DMS79 (cell line): ENCODE measurements at places on chromosomes 6 and 20.

- DNase-seq: no peak
Measured at GRCh38 chr6:48986845-48987244, 476.2 kb downstream of the MMUT start.

GRCh38 chr20:51767867-51768758 lies at the start of gene ATP9A:
ATP9A (minus strand) TSS chr20:51768390; CDS start chr20:51768369, 21 bp downstream.
- DNase-seq: no peak

- DNase-seq: no peak
Measured at GRCh38 chr20:21323640-21324039, 20.5 kb downstream of the XRN2 start.

GRCh38 chr6:117191009-117191408 lies 74.3 kb upstream of the VGLL2 start:
- DNase-seq: no peak

- no peak for DNase-seq
Measured at GRCh38 chr20:272718-273117, 15.2 kb downstream of the DEFB132 start.

GRCh38 chr6:159565181-159565710 lies 127.8 kb downstream of the SOD2 start:
- no peak for DNase-seq

DNA sequence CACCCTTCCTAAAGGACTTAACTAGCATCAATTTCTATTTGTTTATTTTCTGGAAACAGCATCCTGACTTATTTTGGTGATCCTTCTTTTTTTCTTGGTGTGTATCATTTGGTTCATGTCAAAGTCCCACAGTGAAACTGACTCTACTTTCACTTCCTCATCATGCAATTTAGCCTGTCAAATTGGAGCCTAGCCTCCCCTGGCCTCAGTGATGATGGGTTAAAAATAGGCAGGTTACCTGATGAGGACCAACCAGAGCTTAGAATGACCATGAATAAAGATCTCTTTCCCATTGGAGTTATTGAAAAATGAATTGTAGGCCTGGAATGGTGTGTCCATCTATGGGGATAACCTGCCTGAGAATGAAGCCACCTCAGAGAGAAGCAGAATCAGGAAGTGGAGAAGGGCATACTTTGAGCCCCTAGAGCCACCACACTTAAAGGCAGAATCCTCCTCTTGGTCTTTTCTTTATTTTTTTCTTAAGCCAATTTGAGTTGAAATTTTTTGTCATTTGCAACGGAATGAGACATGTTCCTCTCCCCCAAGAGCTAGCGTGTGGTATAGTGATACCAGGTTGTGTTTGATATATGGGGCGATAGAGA lies 105.6 kb downstream of the BTBD3 start:
- no peak for DNase-seq

DNA sequence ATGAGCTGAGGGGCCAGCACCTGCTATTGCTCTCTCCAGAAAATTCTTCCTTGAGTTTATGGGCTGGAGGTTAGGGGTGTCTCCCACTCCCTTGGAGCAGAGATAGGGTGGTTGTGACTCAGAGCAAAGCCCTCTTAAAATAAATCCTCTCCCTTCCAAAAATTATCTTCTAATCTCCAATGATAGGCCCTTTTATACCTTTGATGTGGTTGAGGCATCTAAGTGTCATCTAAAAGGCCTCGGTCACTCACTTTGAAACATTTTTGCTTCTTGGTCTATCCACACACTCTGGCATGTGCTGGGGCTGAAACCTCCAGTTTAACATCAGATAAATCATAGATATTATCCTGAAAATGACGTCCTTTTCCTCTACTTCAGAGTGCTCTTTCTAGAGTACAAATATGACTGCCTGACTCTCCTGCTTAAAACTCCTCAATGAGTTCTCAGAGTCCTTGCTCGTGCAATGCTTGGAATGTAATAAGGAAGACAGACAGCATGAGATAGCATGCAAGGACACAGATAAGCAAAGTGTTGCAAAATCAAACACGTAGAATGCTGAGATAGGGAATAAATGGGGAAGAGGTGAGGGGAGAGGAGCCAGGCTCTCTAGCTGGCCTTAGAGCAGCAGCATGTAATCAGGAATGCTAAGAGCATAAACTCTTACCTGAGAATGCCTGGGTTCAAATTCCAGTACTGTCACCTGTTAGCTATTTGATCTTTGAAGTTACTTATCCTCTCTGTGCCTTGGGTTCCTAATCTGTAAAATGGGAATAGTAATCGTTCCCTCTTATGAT lies 374.1 kb upstream of the CITED2 start:
- DNase-seq: no peak

DNA sequence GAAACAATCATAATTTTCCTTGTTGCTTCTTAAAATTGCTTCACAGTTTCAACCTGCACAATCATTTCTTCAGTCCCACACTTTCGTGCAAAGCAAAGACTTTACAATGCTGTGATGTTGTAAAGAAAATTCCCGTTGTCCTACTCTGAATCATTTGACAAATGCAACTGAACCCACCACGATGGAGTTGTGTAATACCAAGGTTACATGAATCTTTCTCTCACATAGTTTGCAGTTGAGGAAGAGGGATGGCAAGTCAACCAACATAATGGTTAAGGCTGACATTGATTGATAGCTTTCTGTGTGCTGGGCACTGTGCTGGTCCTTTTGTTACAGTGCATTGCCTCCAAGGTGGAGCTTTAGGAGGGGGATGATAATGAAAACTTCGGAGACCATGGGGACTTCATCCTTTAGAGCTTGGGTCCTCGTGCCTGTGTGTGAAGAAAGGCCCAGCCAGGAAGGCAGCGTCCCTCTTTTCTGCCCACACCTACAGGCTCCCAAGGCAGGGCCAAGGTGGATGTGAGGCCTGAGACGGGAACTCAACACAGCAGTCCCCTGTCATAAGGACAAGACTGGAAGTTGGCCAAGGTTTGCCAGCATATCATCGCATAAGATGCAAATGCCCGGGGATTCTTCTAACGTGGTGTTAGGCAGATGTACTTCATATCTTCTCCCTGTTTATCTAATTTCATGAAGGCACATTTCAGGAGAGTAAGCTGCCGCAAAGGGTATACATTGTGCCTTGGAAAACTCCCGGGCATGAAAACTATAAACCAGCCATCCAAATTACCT lies 96.9 kb downstream of the LY86 start:
- no peak for DNase-seq

DNA sequence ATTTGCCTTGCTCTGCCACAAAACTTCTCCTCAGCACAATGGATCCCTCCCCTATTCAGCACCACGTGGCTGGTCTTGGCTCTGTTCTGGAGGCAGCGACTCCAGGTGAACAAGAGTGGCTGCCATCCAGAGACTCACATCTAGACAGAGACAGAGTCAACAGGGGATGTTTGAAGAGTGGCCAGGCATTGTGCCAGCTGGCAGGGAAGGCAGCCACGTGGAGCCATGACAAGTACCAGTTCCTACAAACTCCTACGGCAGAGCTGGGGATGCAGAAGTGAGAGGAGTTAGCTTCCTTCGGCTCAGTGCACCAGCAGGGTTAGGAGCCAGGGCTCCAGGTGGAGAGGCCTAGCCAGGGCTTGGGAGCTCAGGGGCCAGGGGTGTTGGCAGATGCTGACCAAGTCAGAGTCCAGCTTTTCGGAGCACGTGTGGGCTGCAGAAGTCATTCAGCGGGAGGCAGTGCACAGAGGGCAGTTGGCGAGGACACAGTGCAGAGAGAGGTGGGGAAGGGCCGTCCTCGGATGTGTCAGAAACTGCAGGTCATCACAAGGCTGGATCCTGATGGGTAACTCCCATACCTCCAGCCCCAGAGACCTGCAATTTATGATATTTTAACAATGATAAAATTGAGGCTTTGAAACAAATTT lies 171.7 kb upstream of the PDE10A start:
- peak; percentile 34 for DNase-seq

DNA sequence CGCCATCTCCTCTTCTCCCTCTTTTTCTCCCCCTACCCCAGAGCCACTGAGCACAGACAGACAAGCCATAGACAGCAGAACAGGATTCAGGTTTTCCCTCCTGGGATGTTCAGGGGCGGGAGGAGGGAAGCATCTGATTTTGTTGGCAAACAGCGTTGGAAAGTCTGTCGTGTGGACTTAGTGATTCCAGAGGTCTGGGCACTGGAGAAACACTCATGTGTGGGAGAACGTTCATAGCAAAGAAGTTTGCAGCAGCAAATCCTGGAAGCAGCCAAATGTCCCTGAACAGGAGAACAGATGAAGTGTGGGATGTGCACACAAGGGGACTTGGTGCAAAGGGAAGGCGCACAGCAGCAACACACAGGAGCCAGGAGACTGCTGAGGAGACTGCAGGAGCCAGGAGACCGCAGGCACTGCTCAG lies 264.1 kb upstream of the CDYL start:
- no peak for DNase-seq

GRCh38 chr6:129754750-129755149 lies 44.8 kb upstream of the ARHGAP18 start:
- no peak for DNase-seq

- no peak for DNase-seq
Measured at GRCh38 chr6:142416179-142416578, 114.4 kb downstream of the ADGRG6 start.

- DNase-seq: no peak
Measured at GRCh38 chr6:167547751-167548150, 222.9 kb downstream of the TTLL2 start.

DNA sequence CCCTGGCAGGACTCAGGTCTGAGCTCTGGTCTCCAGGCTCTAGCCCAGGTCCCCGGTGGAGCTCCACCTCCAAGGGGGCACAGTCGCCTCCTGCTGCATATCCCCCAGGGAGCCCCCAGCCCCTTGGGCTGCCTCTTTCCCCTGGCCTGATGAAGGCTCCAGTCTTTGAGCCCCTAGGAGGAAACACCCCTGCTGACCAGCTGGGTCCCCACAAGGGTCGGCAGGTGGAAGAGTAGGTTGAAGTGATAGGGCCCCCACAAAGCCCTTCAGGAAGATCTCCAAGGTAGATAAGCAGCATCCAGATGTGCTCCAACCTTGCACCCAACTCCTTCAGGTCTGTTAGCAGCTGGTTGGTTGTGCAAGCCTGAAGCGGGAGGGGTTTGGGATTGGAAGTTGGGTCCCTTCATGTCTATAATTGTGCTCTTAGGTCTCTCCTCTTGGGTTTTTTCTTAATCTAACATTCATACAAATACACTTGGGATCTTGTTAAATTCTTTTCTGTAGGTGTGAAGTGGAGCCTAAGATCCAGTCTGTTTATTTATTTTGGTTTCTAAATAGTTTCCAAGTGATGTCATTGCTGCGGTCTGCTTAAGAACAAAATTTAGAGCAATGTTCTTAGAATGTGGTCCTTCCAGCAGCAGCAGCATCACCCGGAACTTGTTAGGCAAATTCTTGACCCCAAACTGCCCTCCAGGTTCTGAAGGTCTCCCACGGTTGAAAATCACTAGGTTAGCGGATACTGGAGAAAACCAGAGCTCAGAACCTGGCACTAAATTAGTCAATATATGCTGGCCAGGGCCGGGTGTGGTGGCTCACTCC lies 5.1 kb downstream of the UBE2C start:
- no peak for DNase-seq

DNA sequence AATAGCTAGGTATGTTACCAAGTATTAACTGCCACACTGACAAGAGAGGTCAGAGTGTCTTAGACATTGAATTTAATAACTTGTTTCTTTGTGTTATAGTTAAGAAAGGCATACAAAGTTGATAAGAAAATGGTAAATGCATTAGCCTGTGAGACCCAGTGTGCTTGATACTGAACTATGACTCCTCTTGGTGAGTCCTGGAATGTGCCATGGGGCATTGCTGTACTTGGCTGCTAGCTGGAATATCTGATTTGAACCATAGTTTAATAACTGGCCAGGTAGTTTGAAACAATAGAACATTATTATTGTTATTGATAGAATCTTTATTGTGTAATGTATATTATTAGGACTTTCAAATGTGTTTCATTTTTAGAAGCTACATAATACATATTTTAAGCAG lies 70.0 kb downstream of the ZFAND3 start:
- no peak for DNase-seq

DNA sequence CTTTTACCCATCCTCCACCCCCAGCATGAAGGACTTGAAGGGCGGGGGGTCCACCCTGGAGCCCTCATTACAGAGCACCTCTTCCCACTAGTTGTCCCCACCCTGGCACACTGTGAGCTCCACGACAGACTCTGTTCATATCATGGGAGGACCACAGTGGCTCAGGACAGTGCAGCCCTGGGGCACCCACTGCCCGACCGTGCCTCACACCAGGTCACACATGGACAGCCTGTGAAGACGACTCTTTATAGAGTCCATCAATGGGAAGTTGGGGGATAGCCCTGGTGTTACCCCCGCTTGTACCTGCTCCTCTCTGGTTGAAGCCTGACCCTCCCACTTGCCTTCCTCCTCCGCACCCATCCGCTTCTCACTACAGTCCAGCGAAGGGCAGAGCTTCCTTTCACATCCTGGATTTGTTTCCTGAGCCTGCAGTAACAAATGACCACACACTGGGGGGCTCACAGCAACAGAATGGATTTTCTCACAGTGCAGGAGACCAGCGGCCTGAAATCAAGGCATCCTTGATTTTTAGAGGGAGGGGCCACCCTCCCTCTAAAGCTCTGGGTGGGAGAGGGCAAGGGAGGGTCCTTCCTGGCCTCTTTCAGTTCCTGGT lies 15.5 kb downstream of the ZNF831 start:
- DNase-seq: no peak

GRCh38 chr20:17972121-17972520 lies 3.3 kb downstream of the MGME1 start:
- peak; percentile 51 for DNase-seq

DNA sequence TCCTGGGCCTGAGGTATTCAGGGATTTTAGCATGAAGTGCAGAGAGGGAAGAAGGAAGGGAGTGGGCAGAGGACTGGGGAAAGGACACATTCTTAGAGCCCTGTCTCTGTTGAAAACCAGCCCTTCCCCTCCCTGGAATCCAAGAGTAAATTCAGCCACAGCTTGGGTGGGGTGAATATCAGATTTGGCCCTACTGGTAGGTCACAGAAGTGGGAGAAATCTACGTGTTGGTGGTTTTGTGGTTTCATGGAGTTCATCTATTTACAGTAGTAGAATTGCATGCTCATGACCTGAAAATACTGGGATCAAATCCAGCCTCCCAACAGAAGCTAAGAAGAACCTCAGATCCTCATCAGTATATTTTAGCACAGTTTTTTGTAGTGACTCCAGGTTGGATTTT lies 404.4 kb downstream of the BMP2 start:
- DNase-seq: no peak

- DNase-seq: no peak
Measured at GRCh38 chr6:151620179-151620578, 126.4 kb downstream of the CCDC170 start.

- DNase-seq: no peak
Measured at GRCh38 chr6:25297039-25297441, 17.9 kb downstream of the CARMIL1 start.

- no peak for DNase-seq
Measured at GRCh38 chr6:125722886-125723285, 26.5 kb upstream of the HEY2 start.

GRCh38 chr6:132959639-132960326 lies 145.4 kb downstream of the RPS12 start:
- no peak for DNase-seq

DNA sequence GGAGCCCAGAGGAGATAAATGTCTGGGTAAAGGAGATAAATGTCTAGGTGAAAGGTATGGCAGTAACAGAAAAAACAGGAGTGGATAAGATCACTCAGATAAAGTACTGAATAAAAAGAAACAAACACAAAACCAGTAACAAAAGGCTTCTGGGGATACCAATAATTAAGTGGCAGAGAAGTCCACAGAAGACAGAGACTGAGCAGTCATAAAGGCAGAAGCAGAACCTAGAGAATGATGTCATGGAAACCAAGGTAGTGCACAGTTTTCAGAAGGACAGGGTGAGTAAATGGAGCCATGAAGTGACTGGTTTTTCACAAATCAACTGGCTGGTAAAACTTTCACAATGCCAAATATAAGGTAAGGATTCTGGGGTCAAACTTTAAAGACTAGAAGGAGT lies 80.9 kb upstream of the PLN start:
- no peak for DNase-seq

GRCh38 chr20:49279677-49280462 lies 2.0 kb upstream of the ZNFX1 start:
- no peak for DNase-seq
